ENCODE measurements at places on chromosomes 2 and 18.

DNA sequence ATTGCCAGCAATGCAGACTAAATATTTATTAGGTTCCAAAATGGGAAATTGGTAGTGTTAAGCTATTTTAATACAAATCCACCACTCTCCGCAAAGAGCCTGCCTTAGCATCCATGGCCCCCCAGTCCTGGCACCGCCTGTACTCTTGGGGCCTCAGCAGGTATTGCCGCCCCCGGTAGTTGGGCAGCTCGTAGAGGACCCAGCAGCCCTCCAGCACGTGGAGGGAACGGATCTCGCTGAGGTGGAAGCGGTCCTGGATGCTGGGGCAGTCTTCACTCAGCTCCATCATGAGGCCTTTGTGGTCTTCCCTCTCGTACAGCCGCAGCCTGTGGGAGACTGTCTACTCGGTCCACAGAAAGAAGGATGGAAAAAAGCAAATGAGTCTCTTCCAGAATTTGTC lies 1.5 kb downstream of the CRYGC start:
- no peak for DNase-seq

- DNase-seq = no peak
Measured at GRCh38 chr2:37987098-37987775, 62.1 kb downstream of the RMDN2 start.

DNA sequence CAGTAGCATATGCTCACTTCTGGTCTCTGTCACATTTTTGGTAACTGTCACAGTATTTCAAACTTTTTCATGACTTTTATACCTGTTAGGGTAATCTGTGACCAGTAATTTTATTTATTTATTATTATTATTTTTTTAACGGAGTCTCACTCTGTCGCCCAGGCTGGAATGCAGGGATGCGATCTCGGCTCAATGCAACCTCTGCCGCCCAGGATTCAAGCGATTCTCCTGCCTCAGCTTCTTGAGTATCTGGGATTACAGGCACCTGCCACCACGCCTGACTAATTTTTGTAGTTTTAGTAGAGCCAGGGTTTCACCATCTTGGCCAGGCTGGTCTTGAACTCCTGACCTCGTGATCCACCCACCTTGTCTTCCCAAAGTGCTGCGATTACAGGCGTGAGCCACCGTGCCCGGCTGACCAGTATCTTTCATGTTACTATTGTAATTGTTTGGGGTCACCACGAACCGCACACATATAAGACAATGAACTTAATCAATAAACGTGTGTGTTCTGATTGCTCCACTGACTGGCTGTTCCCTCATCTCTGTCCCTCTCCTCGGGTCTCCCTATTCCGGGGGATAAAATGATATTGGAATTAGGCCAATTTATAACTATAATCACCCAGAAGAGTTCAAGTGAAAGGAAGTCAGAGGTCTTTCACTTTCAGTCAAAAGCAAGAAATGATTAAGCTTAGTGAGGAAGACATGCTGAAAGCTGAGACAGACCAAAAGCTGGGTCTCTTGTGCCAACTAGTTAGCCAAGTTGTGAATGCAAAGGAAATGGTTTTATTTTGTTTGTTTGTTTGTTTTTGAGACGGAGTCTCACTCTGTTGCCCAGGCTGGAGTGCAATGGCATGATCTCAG lies 22.9 kb downstream of the TGIF1 start:
- DNase-seq = no peak

GRCh38 chr2:12661489-12661888 lies 55.2 kb upstream of the TRIB2 start:
- no peak for DNase-seq

DNA sequence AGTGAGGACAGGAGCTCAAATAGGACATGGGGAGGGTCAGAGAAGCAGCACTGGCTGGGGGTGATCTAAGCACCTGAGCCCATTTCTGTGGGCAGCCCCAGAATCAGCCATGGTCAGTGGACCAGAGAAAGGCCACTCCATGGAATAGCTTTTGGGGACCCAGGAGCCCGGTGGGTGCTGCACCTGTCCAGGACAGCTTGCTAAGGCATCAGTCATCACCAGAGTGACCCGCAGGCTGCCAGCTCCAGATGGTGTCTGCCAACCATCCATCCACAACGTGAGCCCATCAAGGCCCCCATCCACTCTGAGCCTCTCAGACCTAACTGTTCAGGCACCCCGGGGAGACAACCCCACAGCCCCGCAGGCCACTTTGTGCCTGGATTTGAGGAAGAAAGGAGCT lies 23.6 kb upstream of the COL6A3 start:
- DNase-seq = no peak

GRCh38 chr2:174866421-174866820 lies 102.1 kb upstream of the CHRNA1 start:
- DNase-seq = no peak

GRCh38 chr2:2233171-2233826 lies 97.8 kb downstream of the MYT1L start:
- no peak for DNase-seq

- DNase-seq = no peak
Measured at GRCh38 chr2:64976276-64976675, 12.9 kb upstream of the SLC1A4 start.

DNA sequence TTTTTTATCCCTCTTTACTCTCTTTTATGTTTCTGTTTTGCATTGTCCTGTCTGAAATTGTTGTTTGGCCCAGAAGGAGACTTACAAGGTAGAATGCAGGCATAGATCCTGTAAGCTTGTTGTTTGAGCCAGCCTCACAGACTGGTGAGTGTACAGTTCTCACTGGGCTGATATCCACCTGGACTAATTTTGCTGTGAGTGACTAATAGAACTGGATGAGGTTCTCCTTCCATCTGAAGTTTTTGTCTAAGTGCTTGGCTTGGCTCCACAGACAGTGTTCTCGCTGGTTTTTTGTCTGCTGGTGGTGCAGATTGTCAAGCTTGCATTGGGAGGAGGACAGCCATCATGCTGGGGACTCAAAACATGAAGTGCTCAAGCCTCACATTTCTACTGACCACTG lies 495.7 kb downstream of the TSN start:
- no peak for DNase-seq

DNA sequence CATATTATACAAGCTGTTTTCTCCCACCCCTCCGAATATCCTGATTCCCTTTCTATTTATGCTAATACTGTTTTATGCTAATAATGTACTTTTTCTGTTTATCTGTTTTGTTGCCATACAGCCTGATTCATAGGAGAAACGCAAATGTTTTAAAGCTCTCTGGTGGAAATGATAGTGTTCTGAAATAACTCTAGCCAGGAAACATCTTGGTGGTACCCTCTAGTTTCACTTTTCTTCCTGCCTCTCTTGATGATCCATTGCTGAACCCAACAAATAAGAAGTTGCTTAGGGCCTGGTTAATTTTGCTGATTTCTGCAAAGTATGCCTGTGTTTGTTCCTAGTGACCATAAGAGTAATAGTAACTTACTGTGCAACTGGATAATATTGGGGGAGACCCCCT lies 148.4 kb upstream of the KCTD1 start:
- DNase-seq = no peak

GRCh38 chr2:168969865-168970264 lies 61.3 kb downstream of the ABCB11 start:
- no peak for DNase-seq

GRCh38 chr2:181937473-181937872 lies 45.9 kb downstream of the ITPRID2 start:
- no peak for DNase-seq

DNA sequence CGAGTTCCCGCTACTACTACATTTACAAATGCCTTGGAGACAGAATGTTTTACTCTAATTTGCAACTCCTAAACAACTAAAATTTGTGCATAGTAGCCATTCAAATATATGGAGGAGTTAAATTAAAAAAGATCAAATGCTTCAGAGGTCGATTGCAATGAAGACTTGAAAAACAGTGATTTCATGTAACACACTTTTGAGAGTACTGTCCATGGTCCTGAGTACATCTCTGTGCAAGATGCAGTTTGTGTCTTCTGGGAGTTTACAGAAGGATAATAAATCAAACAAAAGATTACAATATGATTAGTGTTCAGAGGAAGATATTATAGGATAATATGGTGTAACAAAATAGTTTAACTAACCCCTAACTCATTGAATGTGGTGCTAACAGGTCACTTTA lies 894.7 kb downstream of the TMEM182 start:
- no peak for DNase-seq

DNA sequence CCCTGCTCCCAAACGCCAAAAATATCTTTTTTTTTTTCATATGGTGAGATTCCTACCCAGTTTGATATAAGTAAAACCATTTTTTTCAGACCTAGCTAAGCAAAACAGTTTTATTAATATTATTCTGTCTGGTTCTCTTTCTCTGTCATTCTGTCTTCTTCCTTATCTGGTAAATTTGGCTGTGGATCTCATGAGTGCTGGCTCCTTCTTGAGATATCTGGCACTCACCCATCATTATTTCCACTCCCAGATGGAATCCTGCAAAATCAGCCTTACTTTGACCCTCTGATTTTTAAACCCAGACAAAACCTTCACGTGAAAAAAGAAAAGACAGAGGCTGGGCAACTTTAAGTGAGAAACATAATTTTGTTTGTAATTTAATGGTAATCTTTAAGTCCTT lies 373.6 kb downstream of the NYAP2 start:
- DNase-seq = no peak

DNA sequence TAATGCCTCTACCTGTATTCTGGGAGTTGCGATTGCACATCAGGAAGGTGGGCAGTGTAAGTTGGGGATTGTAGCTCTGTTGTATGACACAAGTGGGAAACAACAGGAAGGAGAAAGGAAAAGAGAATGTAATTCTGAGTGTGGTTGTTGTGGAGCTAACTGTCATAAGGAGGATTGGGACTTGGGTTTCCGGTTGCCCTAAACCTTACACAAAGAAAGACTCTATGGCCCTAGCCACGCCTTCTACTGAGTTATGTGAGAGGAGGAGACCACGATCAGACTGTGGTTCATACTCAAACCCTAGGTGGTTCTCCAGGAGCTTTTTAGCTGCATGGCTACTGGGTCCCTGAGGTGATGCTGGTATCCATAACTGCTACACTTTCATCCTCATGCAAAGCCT lies 86.5 kb downstream of the TANC1 start:
- DNase-seq = no peak

- no peak for DNase-seq
Measured at GRCh38 chr2:169464882-169465281, 14.4 kb upstream of the BBS5 start.

DNA sequence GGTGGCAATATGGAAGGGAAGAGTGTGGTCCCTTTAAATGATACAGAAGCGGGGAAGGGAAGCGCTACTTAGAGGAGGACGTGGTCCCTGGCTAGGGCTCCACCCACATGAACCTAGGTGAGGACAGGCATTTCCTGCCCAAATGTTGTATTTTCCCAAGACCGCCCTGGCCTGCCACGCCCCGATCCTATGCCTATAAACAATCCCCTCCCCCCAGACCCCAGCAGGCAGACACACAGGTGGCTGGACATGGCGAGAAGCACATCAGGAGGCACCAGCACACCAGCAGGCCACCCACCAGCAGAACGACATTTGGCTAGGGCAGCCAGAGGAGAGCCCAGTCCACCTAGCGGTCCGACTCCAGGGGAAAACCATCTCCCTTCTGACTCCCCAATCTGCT lies 47.2 kb downstream of the METTL8 start:
- no peak for DNase-seq
